ENCODE measurements at places on chromosomes 7 and 10.

DNA sequence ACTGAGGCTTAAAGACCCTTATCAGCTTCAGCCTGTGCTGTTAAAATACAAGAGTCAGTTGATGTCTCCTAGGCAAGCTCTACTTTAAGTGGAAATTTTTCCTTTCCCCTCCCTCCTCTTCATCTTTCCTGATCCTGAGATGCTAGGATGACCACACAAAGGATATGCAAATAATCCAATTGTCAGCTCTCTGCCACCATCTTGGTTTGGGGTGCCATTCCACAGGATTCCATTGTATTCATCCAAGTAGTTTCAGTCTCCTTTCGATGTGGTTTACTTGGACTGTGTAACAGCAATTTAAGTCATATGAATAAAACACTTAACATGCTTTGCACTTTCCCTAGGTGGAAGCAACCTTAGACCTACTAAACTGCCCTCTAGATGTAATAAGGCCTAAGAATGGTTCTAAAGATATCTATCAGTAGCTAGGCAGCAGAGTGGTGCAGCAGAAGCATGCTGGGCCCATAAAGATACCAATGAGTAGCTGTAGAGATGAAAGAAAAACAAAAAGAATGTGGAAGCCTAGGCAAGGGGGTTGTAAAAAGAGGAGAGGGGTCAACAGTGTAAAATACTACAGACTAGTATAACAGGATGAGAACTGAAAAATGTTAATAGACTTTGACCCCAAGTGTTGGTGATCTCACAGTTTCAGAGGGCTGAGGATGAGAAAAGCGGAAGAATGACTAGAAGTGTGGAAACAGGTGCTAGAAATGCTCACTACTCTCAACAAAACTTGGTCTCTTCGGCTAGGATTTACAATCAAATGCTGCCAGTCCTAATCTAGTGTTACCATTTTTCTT lies 2.4 kb upstream of the CFAP69 start:
- DNase-seq, result no peak

DNA sequence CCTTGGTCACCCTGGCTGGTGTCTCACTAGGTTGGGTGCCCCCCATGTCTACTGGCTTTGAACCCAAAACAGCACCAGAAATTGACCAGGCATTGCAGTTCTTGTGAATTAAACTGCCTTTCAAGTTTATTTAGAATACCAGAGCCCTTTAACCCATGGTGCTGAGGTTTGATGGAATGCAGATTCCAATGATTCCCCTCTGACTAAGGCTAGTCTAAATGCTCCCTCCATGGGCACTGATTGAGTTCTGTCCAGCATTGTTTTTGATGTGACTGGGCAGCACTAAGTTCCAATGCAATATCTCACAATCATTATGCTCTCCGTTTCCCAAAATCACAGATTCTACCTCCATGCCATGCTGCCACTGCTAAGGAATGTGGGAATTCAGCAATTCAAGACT lies 1047.4 kb upstream of the LRRN3 start:
- DNase-seq, result no peak

- no peak for DNase-seq
These were observed 143.0 kb downstream of the RPS24 start for GRCh38 chr10:78176320-78177317.

DNA sequence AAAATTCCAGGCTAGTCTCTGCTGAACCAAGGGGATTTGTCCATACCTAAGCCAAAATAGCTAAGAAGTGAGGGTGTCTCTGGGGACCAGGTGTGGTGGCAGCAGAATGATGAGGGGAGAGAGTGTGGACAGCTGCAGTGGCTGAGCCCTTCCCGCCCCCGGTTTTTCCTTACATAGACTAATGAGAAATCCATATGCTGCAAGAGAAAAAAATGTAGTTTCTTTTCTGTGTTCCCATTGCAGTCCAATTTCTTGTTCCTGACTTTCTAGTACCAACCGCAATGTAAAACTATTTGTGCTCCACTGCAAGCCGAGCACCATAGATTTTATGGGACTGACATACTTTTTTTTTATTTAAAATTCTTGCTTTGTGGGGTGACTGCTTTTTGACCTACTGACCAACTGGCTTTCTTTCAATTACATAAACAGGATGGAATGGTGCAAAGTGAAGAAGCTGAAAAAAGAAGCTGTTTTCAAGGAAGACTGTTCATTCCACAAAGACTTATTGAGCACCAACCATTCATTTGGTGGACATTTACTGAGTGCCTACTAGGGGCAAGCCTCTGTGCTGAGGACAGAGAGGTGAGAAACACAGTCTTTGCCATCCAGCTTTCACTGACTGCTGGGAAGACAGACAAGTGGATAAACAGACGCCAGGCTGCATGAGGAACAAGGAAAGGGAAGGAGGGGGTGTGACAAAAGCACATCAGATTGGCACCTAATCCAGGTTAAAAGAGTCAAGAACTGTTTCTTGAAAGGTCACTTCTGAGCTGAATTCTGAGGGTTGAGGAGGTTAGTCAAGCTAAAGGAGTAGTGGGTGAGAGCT lies 9.8 kb downstream of the CEP41 start:
- DNase-seq, result peak; percentile 6

GRCh38 chr10:74746813-74747212 lies 79.6 kb upstream of the KAT6B start:
- DNase-seq, result no peak

DNA sequence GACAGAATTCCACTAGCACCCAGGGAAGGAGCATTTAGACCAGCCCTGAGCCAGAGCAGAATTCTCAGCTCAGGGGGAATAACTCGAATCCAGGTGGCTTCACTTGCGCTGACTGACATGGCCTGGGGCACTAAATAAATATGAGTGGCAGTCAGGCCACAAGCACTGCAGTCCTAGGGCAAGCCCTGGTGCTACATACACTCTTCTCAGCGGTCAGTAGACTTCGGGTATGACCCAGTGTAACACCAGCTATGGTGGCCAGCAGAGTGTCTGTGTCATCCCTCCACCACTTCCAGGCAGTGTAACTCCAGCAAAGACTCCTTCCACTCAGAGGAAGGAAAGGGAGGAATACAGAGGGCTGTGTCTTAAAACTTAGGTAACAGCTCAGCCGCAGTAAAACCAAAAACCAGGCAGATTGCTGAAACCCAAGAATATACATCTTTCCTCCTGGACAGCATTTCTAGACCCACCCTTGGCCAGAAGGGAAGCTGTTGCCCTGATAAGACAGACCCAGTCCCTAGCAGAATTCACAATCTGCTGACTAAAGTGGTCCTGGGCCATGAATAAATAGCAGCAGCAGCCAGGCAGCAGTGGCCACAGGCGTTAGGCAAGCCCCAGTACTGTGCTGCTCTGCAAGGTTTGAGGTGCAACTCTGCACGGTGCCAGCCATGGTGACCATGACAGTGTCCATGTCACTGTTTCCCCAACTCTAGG lies 77.0 kb downstream of the SNX13 start:
- DNase-seq, result no peak

DNA sequence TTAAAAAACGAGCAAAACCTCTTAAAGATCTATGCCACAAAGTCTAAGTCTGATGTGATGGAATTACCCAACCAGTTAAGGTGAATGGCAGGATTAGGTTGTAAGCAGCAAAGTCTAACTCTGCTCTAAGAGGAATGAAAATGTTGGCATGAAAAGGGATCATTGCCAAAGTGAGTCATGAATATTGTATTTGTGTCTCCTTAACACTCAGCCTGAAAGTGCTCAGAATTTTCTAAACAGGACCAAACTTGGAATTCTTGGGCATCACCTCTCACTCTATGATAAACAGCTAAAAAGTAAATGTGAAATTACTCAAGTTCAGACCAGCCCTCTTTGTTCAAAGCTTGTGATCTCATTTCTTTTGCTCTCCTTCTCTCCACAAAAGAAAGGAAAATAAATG lies 27.0 kb downstream of the PPP1R3A start:
- peak; percentile 82 for DNase-seq

DNA sequence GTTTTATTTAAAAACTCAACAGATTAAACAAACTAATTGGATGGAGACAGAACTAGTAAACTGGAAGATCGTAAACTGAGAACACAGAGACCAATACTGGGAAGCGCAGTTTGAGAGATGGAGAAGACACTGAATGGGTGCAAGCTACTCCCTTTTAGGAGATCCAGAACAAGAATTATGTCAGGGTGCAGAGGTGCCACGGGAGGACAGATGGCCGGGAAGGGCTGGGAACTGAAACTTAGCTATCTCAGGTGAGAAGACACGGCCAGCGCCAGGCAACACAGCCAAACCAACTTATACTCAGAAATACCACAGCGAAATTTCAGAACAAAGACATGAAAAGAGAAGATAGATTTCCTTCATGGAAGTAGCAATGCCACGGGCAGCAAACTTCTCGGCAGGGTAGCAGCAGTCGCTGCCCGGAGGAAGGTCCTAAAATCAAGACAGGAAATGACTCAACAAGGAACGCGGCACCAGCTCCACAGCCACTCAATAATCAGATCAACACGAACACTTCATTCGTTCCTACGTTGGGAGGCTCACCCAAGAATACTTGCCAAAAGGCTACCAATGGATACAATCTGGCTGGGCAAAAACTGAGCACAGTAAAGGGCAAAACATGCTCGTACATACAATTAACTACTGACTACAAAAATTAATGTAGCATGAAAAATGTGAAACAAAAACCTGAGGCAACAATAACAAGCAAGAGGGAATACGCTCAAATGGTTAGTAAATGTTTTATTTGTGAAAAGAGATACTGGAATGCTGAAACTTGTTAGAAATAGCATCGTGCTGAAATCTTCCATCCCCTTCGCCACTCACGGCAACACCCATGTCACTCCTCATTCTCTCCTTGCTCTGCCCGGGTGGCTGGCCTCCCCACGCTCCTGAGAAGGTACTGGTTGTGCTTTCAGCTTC lies 2.2 kb upstream of the LRRC27 start:
- no peak for DNase-seq

DNA sequence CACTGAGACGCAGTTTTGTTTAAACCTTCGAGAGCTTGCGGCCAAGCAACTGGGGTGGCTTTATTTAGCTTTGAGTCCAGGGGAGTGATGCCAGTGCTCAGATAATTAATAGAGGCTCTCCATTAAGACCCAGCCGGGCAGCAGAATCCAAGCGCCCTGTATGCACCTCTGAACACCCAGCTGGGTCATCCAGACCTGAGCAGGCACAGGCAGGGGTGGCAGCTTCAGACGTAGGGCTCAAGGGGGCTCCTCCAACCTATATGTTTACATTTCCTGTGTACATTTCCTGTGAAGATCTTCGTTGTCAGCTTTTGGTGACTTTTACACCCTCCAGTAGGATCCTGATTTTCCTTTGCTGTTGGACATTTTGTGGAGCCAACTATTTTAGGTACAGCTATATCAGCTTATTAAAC lies 719.5 kb downstream of the LRMDA start:
- no peak for DNase-seq

DNA sequence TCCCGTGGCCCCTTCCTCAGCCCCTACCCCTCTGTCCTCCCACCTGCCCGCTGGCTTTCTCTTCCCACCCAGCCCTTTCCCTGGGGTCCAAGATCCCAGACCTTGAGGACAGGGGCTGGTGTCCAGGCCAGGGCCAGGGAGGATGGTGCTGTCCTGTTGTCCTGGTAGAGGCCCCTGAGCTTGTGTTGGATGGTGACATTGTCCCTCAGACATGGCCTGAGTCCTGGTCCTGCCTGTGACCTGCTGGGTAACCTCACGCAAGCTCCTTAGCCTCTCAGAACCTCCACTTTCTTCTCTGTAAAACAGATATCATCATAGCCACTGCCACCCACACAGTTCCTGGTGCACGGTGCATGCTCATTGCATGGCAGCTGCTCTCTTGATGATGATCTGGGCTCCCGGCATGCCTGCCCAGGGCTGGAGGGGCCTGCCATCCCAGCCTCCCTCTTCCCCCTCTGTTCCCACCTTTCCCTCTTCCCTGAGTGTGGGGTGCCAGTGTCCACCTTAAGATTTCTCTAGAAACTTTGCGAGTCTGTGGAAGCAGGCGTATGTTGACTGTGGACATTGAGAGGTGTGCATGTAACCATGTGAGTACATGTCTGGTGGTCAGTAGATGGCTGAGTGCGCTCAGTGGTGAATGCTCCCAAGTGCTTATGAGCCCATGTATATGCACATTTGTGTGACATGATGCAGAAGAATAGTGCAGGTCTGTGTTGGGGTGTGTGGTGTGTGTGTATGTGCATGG lies 60.4 kb downstream of the NEURL1 start:
- no peak for DNase-seq

Measured in NCI-H226 (cell line).